Stimulated activated CD8-positive, alpha-beta memory T cell treated with anti-CD3 and anti-CD28 coated beads, Interleukin-15, amount 100 ng/mL, for 4 hours (primary cell): ENCODE measurements at places on chromosomes 2 and 18.

DNA sequence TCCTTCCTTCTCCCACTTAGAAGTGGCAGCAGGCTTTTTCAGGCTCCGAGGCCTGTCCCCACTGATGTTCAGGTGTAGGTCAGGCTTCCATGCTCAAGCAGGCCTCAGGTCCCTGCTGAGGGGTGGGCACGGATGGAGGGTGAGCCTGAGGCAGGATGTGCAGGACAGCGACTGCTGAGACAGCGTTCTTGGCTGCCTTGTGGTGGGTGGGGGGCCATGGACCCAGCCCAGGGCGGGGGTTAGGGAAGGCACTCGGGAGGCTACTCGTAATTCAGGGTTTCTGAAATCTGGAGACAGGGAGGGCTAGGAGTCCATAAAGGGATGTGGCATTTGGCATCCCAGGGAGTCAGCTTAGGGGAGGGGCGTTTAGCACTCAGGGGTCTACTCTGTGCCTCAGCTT, 30.3 kb downstream of the COLEC11 start:
- DNase-seq, result no peak

GRCh38 chr18:34858188-34858587, 148.1 kb downstream of the DTNA start:
- DNase-seq, result no peak

DNA sequence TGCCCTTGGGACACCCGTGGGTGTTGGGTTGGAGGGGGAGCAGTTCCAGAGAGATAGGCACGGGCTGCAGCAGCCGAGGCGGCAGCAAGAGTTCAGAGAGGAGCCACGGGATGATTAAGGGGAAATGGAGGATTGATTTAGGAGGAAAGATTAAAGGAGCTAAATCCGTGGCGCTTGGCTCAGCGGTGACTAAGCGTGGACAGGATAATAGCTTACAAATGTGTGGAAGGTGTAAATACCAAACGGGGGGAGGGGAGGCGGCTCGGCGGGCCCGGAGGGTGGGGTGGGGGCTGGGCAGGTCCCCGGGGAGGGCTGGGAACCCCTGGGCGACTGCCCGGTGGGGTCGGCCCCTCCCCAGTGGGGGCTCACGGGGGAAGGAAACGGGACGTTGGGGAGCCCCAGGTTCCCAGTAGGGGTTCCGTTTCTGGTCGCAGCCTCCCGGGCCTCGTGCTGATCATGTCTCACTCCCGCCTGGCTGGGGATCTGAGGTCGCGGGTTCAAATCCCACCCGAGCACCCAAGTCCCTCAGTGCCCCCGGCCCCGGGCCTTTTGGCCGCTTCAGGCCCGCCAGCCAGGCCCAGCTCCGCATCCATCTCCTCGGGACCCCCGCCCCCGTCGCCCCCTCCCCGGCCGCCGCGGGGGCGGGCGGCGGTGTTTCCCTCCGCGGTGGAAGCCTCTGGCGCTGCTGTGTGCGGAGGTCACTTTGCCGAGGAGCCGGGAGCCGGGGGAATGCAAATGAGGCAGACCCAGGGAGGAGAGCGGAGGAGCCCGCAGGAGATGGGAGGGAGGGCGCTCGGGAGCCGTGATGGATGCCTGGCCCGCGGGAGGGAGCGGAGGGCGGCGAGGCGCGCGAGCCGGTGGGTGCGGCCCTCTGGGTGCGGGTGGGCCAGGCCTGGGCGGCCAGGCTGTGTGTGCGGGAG, 8.1 kb downstream of the ASIC4 start:
- DNase-seq, result no peak

GRCh38 chr2:25258847-25259736, 82.6 kb downstream of the DNMT3A start:
- DNase-seq, result no peak

GRCh38 chr2:223469270-223470046, 132.7 kb downstream of the SCG2 start:
- DNase-seq, result no peak

GRCh38 chr18:76208678-76209306, 286.2 kb downstream of the ZNF516 start:
- no peak for DNase-seq

DNA sequence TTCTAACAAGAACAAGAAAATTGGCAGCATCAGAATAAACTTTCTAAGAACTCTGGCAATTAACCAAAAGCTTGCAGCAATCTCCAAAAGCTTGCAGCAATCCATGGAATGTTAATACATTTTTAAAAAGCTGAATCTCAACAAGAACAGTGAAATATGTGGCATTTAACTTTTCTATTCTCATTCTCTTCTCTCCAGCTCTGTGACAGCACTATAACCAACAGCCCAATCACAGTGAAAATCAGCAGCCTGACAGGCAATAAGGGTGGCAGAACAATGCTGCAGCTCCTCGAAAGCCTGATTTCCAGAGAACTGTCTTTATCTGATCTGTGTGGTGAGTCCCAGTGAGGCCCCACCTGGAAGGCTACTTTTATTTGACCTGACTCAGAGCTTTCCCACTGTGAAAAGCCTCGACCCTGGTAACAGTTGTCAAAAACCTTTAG, 60.0 kb downstream of the TMEM131 start:
- no peak for DNase-seq

DNA sequence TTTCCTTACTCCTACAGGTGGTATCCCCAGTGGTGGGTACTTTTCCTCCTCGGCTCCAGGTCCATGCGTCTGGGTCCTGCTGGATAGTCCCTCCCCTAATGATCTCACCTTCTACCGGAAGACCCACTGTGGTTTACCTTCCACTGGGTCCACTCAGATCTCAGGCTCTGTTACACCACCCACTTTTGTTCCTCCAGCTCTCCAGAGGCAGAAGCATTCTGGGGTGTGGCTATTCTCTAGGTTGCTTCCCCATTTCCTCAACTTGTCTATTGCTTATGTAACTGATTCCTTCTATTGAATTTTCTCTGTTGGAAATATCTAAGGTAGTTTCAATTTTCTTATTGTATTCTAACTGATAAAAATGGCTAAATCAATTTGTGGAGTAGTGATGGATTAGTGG, 87.6 kb upstream of the GALNT5 start:
- no peak for DNase-seq

DNA sequence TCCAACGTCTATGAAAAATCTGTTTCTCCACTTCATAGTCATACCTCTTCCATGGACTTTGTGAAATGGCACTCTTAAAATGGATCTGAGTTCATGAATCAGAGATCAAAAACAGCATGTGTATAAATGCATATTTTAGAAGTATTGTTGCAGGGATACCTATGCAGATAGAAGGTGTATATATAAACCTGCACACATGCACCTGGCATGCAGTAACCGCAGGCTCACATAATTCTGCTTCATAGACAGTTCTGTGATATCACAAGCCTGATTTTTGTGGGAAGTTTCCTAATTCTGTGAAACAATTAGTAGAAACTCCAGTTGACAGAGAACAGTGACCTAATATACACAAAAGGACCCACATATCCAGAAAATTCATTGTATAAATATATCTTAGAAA, 421.7 kb downstream of the TGIF1 start:
- no peak for DNase-seq

- no peak for DNase-seq
These were observed 3.9 kb upstream of the TMEM163 start for GRCh38 chr2:134722728-134723127.

- no peak for DNase-seq
These were observed 929.2 kb downstream of the SLC4A3 start for GRCh38 chr2:220556658-220557057.

GRCh38 chr2:24076849-24077534, 866 bp upstream of the SF3B6 start:
- DNase-seq, result no peak

GRCh38 chr2:20541651-20542050, 94.8 kb downstream of the RHOB start:
- DNase-seq, result no peak

DNA sequence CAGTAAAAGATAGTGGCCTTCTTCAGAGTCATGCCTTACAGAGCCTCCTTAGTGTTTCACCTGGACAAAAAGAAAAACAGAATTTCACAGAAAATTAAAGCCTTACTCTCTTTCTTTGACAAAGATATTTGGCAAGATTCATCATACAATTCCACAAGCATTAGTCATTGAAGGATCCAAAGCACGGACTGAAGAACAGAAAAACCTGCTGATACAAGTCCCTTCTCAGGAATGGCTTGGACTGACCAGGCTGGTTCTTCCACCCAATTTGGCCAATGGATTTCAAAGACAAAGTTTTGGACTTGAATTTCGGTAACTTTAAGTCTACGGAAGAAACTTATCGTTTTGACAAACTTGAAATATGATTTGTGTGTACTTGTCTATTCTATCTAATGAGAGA, 39.1 kb upstream of the GALNT3 start:
- DNase-seq, result no peak

DNA sequence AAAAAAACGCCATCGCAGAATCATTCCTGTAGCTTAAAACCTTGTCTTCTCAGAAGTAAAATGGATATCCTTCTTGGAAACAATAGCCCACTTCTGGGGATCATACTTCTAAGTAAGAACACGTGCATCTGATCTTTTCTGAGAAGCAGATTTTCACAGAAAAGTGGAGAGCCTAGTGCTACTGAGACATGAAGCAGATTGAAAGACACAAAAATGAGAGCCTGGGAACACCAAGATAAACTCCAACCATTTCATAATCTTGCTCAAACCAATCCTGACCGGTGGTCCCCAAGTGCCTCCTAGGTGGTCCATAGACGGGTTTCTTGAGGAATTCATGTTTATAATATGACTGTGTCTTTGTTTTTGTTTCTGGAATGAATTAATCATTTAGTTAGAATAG, 191.2 kb downstream of the IRS1 start:
- no peak for DNase-seq

DNA sequence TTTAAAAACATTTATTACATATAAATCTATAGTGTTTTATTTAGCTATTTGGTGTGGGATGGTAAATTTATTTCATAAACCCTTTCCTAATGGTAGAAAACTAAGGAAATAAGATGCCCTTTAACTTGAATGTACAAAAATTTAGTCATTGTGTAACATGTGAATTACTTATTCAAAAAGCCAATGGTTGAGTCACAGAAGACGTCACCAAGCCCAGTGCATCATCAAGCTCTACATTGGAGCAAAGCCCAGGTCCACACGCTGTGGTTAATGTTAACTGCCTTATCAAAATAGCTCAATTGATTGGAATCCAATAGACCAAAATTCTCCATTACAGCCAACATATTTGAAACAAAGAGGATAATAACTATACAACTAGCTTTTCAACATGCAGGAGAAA, 145.5 kb upstream of the LYPD1 start:
- no peak for DNase-seq

- DNase-seq, result no peak
These were observed 311.6 kb upstream of the NRP2 start for GRCh38 chr2:205370726-205371125.

- DNase-seq, result peak; percentile 43
These were observed 39.5 kb downstream of the CYTIP start for GRCh38 chr2:157404363-157404762.

DNA sequence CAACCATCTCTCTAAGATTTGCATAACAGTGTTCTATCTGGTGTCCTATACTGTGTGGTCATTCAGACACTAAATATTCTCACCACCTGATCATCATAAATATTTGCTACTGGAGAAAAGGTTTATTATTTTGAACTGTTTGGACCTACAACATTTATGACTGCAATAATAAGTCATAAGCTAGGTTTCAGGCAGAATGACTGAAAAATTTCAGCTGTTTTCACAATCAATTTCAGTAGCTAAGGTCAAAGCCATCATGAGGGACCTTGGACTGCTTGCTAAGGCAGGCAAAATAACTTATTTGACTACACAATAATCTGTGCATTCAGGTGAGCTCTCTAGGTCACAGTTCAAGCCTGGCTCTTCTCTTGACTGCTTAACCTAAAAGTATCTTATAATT, 425.5 kb upstream of the CDH2 start:
- no peak for DNase-seq

GRCh38 chr2:147546109-147546508, 298.7 kb upstream of the ACVR2A start:
- no peak for DNase-seq

DNA sequence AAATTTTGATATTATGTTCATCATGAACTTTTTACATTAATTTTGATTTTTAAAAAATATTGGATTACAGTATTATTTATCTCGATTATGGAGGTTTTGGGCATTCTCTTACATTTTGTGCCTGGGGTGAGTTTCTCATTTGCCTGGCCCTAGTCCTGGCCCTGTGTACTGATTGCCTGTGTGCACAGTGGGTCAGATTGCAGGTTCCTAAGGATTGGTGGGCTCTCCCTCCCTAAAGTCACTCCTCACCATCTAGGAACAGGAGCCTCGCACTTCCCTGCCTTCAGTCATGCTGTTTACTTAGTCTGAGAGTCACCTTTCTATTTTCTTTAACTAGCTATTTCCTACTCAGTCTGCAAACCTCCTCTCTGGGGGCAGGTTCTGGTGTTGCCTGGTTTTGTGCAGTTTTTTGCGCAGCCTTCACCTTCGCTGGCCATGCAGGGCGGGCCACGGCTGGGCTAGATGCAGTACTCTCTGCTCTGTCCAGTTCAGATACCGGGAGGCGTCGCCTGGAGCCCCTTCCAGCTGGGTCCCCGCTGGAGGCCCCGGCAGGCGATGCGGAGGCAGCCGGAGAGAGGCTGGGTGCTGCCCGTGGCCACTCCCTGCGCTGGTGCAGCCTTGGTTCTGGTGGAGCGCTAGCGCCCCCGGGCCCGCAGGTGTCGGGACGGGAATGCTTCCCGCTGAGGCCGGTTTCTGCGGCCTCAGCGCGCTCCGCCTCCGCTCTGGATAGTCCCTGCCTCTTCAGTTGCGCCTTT, 23.3 kb upstream of the MC5R start:
- no peak for DNase-seq

- DNase-seq, result no peak
These were observed 104.5 kb downstream of the VAPA start for GRCh38 chr18:10018289-10018688.

DNA sequence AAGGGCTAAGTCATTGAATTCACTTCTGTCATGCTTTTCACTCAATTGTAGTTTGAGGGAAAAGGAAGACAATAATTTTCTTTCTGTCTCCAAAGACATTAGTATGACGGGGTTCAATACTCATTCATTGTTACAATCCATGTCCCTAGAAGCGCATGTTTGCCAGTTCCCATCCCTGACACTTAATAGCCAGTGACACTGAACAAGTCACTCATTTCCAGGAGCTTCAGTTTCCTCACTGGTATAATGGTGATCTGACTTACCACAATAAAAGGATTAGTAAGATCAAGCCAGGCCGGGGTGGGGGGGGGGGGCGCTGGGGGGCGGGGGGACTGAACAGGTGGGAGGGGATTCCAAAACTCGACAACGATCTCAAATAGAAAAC, 144.8 kb upstream of the MAP3K20 start:
- no peak for DNase-seq

DNA sequence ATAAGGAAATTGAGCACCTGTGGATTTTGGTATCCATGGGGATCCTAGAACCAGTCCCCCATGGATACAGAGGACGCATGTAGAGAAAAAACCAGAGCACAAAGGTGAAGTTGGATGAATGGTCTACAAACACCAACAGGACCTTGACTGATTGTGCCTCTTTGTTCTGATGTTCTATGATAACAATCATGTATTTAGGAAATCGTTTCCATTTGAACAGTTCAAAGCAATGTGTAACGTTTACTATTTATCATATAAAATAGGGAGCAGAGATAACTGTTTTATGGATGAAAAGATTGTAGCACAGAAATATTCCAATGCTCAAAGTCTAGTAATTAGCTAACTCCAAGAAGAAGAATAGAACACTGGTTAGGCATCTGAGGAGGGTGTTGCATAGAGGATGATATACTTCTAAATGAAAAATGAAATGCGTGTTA, 116.3 kb upstream of the FN1 start:
- no peak for DNase-seq
